Left lung (tissue), 14 donors: ENCODE measurements at places on chromosomes 13 and 19. TPM values are rescaled to one million over a fixed set of nuclear protein-coding genes. Genes with fewer than 3 reads are reported as not detected.

Gene HOMER3
- total RNA-seq, result 27.6 TPM

DNA sequence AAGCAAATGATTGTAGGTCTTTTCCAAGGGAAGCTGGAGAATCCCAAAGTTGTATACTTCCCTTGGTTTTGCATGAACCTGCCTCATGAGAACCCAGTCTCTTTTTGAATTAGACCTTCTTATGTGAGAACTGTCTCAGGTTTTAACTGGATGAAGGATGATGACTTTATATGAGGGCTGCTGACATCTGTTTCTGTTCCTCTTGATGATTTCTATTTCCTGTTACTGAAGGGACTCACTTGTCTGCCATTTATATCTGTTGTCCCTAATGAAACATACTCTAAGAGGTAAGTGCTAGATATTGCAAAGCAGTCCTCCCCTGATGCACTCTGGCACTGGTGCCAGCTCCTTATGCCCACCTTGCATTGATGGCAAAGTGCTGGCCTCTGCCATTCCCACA is 33.6 kb downstream of the ERICH4 start:
- no peak for DNase-seq
- H3K4me3 ChIP-seq, result no peak overlapping the region
- H3K27ac ChIP-seq, result no peak overlapping the region
- H3K4me1 ChIP-seq, result no peaks in the 10 kb centered on the region
- no peaks in the 10 kb centered on the region for H3K36me3 ChIP-seq
- no peaks in the 10 kb centered on the region for H3K27me3 ChIP-seq

GRCh38 chr19:55703790-55704215 is 28.8 kb downstream of the EPN1 start:
- no peaks in the 10 kb centered on the region for H3K27me3 ChIP-seq
- H3K4me1 ChIP-seq, result no peaks in the 10 kb centered on the region
- peaks cover 37% of the 10 kb centered on the region for H3K36me3 ChIP-seq
- no peak overlapping the region for H3K4me3 ChIP-seq

- no peaks in the 10 kb centered on the region for H3K36me3 ChIP-seq
- no peaks in the 10 kb centered on the region for H3K27me3 ChIP-seq
- H3K4me3 ChIP-seq, result no peak overlapping the region
- no peak overlapping the region for H3K27ac ChIP-seq
- peaks cover 5% of the 10 kb centered on the region for H3K4me1 ChIP-seq
- DNase-seq, result no peak
Observed at GRCh38 chr13:33307843-33308242, 22.3 kb upstream of the STARD13 start.

GRCh38 chr19:3655402-3656072 is 28.9 kb upstream of the CACTIN start:
- peaks cover 90% of the 10 kb centered on the region for H3K36me3 ChIP-seq
- DNase-seq, result no peak
- no peaks in the 10 kb centered on the region for H3K27me3 ChIP-seq
- no peak overlapping the region for H3K4me3 ChIP-seq
- no peak overlapping the region for H3K27ac ChIP-seq
- no peaks in the 10 kb centered on the region for H3K4me1 ChIP-seq

Gene OR7A5
- not detected for total RNA-seq

- peak; percentile 74 for DNase-seq
- no peaks in the 10 kb centered on the region for H3K36me3 ChIP-seq
- H3K4me1 ChIP-seq, result peaks cover 59% of the 10 kb centered on the region
- peak overlapping the region; percentile 95 for H3K27ac ChIP-seq
- no peaks in the 10 kb centered on the region for H3K27me3 ChIP-seq
- H3K4me3 ChIP-seq, result peak overlapping the region; percentile 92
Observed at GRCh38 chr19:55257461-55258420, 1.1 kb downstream of the PPP6R1 start.

GRCh38 chr13:21902709-21903098 is 231.8 kb downstream of the FGF9 start:
- H3K4me3 ChIP-seq, result no peak overlapping the region
- H3K27ac ChIP-seq, result no peak overlapping the region

DNA sequence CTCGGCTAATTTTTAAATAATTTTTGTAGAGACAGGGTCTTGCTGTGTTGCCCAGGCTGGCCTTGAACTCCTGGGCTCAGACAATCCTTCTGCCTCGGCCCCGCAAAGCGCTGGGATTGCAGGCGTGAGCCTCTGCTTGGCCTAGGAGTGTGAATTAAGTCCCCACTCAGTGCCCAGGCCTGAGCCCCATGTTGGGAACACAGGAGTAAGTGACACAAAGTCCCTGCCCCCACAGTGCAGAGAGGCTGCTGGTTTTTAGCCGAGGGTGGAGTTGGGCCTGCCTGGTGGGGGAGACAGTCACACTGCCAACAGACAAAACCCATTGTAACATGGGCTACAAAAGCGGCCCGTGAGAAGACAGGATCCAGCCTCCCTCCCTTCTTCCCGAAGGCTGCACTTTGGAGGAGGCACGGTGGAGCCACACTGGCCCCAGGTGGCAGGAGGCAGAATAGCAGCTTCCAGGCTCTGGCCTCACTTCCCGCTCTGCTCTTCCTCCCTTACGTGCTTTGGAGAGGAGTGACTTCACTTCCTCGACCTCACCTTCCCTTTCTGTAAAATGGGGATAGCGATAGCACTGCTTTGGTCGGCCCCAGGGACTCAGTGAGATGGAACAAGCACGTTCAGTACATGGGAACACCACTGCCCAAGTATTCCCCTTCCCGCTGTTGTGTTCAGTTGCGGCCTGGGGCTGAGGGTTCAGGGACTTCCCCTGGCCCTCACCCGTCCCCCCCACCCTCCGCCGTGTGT is 15.2 kb upstream of the EHD2 start:
- H3K4me3 ChIP-seq, result no peak overlapping the region
- H3K36me3 ChIP-seq, result no peaks in the 10 kb centered on the region
- peak; percentile 68 for DNase-seq
- no peaks in the 10 kb centered on the region for H3K4me1 ChIP-seq

Gene PGLYRP1
- 6.3 TPM for total RNA-seq

DNA sequence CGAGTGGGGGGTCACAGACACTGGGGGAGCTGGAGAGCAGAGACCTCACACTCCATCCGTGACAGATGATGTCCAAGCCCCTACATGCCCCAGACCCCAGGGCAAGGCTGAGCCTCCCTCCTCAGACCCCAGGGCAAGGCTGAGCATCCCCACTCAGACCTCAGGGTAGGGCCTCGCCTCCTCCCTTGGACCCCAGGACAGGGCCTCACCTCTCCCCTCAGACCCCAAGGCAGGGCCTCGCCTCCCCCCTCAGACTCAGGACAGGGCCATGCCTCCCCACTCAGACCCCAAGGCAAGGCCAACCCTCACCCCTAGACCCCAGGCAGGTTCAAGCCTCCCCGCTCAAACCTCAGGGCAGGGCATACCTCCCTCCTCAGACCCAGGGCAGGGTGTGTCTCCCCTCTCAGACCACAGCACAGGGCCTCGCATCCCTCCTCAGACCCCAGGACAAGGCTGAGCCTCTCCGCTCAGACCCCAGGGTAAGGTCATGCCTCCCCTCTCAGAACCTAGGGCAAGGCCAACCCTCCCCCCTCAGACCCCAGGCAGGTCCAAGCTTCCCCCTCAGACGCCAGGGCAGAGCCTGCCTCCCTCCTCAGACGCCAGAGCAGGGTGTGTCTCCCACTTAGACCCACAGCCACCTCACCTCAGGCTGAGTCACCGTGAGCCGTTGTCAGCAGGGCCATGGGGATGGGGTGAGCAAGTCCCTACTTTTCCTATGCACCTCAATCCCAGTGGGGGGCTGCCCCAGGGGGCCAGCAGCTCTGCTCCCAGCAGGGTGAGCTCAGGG is 1.7 kb upstream of the S1PR4 start:
- H3K4me1 ChIP-seq, result peaks cover 61% of the 10 kb centered on the region
- no peak for DNase-seq
- peak overlapping the region; percentile 24 for H3K4me3 ChIP-seq
- no peaks in the 10 kb centered on the region for H3K36me3 ChIP-seq
- no peaks in the 10 kb centered on the region for H3K27me3 ChIP-seq

DNA sequence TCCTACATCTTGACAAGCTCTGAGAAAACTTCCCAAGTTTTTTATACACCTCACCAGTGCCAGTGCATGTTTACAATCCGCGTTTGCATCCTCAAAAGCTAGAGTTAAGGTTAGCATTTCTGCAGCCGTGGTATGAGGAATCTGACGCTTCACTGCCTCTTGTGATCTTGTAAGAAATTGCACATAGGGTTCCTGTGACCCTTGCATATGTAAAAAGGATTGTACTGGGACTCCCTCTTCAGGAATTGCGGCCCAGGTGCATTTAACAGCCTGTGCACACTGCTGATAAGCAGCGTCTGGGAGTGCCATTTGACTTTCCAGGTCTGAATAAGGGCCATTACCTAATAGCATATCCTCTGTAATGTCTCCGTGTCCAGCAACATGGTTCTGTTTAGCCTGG is 15.3 kb downstream of the FPR3 start:
- H3K27ac ChIP-seq, result peak overlapping the region; percentile 48
- no peak for DNase-seq

DNA sequence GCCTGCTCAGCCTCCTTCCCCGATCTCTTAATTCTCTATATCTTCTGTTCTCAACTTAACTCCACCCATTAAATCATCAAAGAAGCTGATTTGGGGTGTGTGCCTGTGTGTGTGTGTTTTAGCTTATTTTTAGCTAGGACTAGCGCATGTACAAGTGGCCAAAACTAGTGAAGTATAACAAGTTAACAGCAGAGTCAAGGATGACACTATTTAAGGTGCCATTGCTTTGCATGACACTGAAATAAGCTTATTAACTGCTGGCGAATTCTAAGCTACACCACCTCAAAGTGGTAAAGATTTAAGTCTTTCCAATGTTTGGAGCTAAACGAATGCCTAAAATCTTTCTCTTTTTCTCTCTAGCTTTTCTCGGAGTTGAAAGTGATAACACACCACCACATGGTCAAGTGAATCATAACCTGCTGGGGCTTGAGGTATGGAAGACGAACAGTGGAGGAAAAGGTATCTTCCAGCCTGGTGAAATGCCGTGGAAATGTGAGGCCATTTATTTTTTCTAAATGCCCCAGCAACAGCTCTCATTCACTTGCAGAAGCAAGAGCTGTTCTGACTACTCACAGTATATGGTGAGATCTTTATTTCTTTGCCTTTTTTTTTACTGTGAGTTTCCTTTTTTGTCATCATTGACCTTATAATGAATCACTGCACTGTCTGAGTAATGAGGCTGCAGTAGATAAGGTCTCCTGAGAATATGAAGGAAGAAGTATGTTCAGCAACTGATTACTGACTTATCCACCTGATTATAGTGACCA is 570.3 kb downstream of the PCDH9 start:
- H3K4me1 ChIP-seq, result no peaks in the 10 kb centered on the region
- H3K27me3 ChIP-seq, result no peaks in the 10 kb centered on the region
- H3K4me3 ChIP-seq, result no peak overlapping the region
- no peaks in the 10 kb centered on the region for H3K36me3 ChIP-seq
- no peak for DNase-seq
- no peak overlapping the region for H3K27ac ChIP-seq

DNA sequence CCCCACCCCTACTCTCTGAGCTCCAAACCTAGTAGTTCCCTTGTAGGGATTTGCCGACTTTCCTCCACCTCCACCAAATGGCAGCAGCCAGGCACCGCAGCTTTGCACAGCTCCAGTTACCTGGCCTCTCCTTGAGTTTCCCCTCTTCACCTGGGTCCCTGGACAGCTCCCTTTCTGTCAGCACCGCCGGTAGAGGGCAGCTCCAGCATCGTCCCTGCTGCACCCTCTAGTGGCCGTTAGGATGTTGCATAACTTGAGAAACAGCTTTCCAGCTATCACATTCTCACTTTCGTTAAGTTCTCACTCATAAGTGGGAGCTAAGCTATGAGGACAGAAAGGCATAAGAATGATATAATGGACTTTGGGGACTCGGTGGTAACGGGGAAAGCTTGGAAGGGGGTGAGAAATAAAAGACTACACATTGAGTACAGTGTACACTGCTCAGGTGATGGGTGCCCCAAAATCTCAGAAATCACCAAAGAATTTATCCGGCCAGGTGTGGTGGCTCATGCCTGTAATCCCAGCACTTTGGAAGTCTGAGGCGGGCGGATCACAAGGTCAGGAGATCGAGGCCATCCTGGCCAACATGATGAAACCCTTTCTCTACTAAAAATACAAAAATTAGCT is 60.4 kb upstream of the OLFM4 start:
- no peaks in the 10 kb centered on the region for H3K36me3 ChIP-seq
- no peak overlapping the region for H3K4me3 ChIP-seq
- H3K27me3 ChIP-seq, result no peaks in the 10 kb centered on the region
- no peaks in the 10 kb centered on the region for H3K4me1 ChIP-seq
- peak; percentile 64 for DNase-seq
- H3K27ac ChIP-seq, result no peak overlapping the region

GRCh38 chr19:15869873-15870272 is 28.0 kb downstream of the CYP4F2 start:
- peaks cover 11% of the 10 kb centered on the region for H3K4me1 ChIP-seq
- no peaks in the 10 kb centered on the region for H3K36me3 ChIP-seq
- no peak overlapping the region for H3K4me3 ChIP-seq
- H3K27ac ChIP-seq, result no peak overlapping the region

- H3K4me1 ChIP-seq, result peaks cover 26% of the 10 kb centered on the region
- peak overlapping the region; percentile 61 for H3K27ac ChIP-seq
- no peak for DNase-seq
- no peak overlapping the region for H3K4me3 ChIP-seq
Observed at GRCh38 chr19:41302624-41303351, 7.2 kb upstream of the CCDC97 start.

Gene KLK3
- total RNA-seq, result not detected

DNA sequence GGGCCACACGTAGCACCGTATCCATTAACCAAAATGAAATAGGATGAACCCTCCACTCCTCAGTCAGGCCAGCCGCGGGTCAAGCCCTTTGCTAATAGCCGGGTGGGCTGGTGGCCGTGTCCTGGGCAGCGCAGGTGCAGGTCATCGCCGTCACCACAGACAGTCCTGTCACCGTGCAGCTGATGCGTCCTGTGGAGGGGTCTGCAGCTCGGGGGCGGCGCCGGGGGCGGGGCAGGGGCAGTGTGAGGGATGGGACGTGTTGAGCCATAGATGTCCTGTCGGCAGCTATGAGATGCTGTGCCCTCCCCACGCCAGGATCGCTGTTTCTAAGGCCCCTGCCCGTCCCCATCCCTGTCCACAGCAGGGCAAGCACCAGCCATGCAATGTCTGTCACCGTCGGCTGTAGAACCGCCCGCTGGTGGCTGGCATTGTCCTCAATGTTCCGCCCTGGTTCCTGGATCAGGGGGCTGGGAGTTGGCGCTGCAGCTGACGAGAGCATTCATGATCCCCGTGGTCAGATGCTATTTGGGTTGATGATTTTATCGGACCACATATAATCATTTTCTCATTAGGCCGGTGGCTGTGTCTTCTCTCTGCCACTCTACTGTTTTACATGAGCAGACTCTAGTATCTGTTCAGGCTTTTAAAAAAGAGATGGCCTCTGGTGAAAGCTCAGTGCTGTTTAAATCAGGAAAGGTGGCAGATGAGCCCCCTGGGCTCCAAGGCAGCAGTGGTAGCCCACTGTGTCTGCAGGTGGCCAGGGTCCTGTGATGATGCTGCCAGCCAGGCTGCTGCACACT is 126.1 kb downstream of the KDM4B start:
- no peaks in the 10 kb centered on the region for H3K27me3 ChIP-seq
- H3K4me1 ChIP-seq, result peaks cover 6% of the 10 kb centered on the region
- no peak overlapping the region for H3K4me3 ChIP-seq
- H3K36me3 ChIP-seq, result no peaks in the 10 kb centered on the region
